Activated T-helper 1 cell treated with anti-CD3 and anti-CD28 coated beads, Interleukin-2, amount 50 U/mL, for 16 hours (primary cell): ENCODE measurements at places on chromosomes 6 and 20.

DNA sequence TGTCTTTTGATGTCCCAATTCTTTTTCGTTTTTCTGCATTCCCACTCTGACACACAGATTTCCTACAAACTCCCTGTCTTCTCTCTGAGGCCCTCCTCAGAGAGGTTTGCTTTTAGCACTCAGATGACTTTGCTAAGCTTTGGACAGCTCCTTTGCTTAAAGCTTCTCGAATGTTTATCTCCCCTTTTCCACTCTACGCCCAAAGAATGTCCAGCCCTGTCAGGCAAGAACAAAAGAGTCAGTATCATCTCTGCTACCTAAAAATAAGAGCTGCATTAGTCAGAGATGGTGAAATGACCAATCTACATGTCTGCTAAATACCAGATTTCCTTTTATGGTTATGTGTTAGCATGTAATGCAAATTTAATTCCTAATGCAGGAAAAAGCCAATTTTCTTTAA is 56.8 kb downstream of the PREP start:
- no peak for DNase-seq

GRCh38 chr20:36128463-36129159 is 25.9 kb upstream of the EPB41L1 start:
- DNase-seq = no peak

- DNase-seq = no peak
These were observed 967.6 kb upstream of the GJE1 start for GRCh38 chr6:141165002-141165665.

GRCh38 chr6:11785774-11786579 is 7.4 kb upstream of the ADTRP start:
- peak; percentile 15 for DNase-seq

DNA sequence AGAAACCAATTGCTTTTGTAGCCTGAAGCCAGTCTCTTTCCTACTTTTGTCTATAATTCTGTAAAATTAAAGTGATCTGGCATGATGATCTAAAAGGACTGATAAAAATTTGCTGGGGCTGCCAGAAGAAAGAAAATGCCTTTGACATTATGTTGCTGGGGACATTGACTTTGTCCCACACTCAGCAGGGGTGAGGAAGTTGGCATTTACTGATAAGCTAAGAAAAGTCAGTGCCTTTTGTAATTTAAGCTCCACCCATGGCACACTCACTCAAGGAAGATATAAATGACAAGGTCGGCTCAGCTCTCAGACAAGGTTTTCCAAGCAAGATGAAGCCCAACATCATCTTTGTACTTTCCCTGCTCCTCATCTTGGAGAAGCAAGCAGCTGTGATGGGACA is at the start of gene SEMG1:
Gene SEMG1, plus strand, starts transcription at position 309 of the 400 bp plus-strand sequence. Its CDS starts 21 bp downstream, at position 330.
- DNase-seq = no peak

- no peak for DNase-seq
These were observed 38.6 kb upstream of the PIM1 start for GRCh38 chr6:37131104-37131959.

DNA sequence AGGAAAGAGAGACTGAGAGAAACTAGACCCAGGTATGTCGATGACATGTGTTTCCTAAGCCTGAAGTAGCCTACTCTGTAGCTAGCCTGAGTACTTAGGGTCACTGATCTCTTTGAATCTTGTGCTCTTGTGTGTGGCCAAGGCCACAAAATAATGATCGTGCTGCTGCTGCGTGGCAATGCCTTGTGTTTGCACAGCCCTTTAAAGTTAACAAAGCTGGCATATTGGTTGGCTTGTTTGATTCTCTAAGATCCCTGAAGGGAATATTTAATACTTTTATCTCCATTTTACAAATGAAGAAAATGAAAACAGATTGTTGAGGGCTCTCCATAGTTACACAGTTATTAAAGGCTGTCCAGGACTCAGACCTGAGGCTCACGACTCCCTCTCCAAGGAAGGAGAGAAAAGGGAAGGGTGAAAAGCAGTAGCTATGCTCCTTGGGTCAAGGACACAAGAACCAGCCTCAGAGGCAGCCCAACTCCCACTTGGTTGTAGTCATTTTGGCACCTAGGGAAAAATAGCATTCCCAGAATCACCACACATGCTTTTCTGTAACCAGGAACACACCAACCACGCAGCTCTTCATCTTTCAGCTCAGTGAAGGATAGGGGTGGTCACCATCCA is 130.7 kb downstream of the LRFN2 start:
- DNase-seq = no peak

GRCh38 chr6:88137915-88138314 is 28.2 kb downstream of the CNR1 start:
- no peak for DNase-seq

DNA sequence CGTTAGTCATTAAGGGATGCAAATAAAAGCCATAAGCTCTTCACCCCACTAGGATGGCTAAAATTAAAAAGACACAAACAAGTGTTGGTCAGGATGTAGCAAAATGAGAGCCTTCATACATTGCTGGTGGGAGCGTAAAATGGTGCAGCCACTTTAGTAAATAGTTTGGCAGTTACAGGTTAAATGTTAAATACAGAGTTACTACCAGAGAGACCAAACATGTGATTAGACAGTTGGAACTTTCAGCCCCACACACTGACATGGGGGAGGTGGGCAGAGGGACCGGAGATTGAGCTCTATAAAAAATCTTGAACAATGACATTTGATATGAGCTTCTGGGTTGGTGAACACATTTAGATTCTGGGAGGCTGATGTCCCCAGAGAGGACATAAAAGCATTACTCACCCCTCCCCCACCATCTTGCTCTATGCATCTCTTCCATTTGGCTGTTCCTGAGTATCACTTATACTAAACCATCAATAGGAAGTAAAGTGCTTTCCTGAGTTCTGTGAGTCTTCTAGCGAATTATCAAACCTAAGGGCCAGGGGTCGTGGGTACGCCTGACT is 20.4 kb upstream of the ZNF318 start:
- no peak for DNase-seq

GRCh38 chr6:134921721-134922261 is 28.1 kb downstream of the ALDH8A1 start:
- no peak for DNase-seq

GRCh38 chr20:32898729-32899128 is 40.0 kb downstream of the EFCAB8 start:
- no peak for DNase-seq

GRCh38 chr6:130900913-130901312 is 73.7 kb downstream of the SMLR1 start:
- no peak for DNase-seq

GRCh38 chr6:158439255-158439654 is 120.6 kb upstream of the TMEM181 start:
- no peak for DNase-seq

DNA sequence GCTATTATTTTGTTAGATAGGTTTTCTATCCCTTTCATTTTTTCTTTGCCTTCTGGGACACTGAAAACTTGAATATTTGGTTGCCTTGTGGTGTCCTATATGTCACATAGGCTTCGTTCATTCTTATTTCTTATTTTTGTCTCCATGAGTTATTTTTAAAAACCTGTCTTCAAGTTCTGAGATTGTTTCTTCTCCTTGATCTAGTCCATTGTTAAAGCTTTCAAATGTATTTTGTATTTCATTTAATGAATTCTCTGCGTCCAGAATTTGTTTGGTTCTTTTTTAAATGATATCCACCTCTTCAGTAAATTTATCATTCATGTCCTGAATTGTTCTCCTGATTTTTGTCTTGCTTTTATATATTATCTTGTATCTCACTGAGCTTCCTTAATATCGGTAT is 243.2 kb upstream of the BMP2 start:
- no peak for DNase-seq

- no peak for DNase-seq
These were observed 654.7 kb upstream of the FLRT3 start for GRCh38 chr20:14992153-14992552.

- DNase-seq = no peak
These were observed 31.7 kb downstream of the GSTA3 start for GRCh38 chr6:52877786-52878185.

GRCh38 chr6:49892280-49892679 is 25.9 kb upstream of the CRISP1 start:
- DNase-seq = no peak

DNA sequence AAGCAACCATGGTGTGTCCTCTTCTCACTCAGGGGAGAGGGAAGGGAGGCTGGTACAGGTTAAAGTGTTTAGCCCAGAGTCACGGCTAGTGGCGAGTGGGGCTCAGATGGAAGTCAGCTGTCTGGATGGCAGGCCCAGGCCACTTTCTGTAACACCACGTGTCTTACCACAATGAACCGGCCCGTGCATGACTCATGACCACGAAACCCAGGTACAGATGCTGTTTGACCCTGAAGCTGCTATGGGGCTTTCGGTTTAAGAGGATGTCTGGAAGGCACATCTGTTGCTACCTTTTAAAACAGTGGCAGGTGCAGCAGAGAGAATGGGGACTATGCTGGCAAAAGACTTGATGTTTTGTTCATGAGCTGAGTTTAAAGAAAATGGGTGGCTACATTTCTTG is 36.5 kb upstream of the MPC1 start:
- DNase-seq = peak; percentile 39

- DNase-seq = no peak
These were observed 5.2 kb downstream of the DDR1 start for GRCh38 chr6:30889496-30889885.

DNA sequence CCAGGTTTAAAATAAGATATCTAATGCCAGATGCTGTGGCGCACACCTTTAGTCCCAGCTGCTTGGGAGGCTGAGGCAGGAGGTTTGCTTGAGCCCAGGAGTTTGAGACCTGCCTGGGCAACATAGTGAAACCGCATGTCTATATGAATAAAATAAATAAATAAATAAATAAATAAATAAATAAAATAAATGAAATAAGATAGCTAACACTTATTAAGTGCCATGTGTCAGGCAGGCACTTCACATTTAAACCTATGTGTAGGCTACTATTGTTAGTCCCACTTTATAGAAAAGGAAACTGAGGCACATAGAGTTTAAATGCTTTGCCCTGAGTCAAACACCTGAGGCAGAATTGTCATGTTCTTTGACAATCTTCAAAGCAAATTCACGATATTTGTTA is 32.9 kb upstream of the RREB1 start:
- DNase-seq = no peak

DNA sequence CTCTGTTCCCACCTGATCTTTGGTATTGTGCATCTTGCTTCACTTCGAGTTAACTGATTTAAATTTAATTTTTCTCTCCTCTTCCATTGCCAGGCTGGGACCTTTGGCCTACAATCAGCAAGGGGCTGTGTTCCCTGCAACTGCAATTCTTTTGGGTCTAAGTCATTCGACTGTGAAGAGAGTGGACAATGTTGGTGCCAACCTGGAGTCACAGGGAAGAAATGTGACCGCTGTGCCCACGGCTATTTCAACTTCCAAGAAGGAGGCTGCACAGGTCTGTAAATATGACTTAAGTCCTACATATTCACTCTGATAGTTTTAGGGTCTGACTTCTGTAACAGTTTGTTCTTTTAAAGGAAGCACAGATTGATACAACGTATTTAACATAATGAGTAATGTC is 412.4 kb downstream of the ARHGAP18 start:
- no peak for DNase-seq

GRCh38 chr20:50592282-50593004 is 82.3 kb downstream of the PTPN1 start:
- DNase-seq = no peak

GRCh38 chr6:76073281-76073680 is 819 bp upstream of the IMPG1 start:
- no peak for DNase-seq

DNA sequence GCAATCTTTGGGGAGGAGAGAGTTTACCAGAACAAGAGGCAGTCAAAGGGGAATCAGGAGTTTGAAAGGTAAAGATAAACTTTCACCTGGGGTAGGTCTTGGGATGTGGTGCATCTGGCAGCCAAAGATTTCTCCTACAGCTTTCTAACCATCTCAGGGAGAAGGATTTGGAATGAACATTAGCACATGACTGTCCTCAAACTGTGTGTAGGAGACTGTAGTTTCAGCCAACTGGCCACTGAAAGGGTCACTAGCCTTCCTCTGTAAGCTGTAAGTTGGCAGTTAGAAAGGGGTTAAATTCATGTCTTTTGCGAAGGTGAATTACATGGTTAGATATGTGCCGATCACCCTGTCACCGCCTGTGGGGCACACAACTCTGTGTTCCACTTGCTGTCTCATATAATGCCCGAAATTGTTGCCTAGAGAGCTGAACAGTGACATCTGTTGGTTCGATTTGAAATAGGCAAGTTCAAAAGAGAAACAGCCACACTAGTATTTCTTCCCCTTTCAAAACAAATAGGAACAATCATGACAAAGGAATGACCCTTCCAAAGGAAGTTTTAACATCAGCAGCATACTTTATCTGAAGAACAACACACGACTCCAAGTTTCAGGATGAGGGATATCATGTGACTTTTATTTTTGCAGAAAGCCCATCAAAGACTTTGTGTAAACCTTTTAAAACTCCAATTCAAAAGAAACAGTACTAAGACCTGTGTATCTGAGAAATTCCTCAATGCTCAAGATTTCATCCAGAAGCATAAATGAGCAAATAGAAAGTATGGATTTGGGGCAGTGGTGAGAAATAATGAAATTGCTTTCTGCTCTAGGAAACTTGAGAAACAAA is 1.1 kb upstream of the OPN5 start:
- peak; percentile 0 for DNase-seq

DNA sequence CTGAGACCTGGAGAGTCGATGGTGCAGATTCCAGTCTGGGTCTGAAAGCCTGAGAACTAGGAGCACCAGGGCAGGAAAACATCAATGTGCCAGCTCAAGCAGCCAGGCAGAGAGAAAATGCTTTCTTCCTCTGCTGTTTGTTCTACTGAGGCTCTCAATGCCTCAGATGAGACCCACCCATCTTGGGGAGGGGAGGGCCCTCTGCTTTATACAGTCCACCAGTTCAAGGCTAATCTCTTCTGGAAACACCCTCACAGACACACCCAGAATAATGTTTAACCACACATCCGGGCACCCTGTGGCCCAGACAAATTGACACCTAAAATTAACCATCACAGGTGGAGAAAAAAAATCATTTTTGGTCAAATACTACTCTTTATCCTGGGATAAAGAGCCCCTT is 89.3 kb upstream of the SLC22A23 start:
- no peak for DNase-seq

GRCh38 chr20:13101276-13101675 is 92.5 kb downstream of the SPTLC3 start:
- DNase-seq = no peak

GRCh38 chr20:25323496-25324246 is 67.0 kb downstream of the ABHD12 start:
- no peak for DNase-seq

DNA sequence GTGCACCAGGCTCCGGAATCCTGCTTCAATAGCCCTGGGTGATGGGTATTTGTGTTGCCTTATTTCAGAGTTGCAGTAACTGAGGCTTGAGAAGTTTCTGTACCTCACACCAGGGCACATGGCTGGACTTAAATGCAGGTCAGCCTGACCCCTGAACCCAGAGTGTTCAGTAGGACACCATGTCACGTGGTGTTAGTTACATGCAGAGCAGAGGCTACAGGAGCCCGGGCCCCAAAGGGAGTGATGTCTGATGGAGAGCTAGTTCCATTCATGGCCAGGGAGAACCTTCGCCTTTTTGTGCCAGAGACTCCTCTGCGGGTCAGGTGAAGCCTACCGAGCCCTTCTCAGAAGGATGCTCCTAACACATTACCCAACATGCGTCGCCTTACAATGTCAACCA is 161.4 kb upstream of the CST7 start:
- DNase-seq = no peak

GRCh38 chr6:120405947-120406346 is 928.3 kb downstream of the TBC1D32 start:
- DNase-seq = no peak

- no peak for DNase-seq
These were observed 30.0 kb upstream of the AKIRIN2 start for GRCh38 chr6:87731818-87732661.

GRCh38 chr20:41738604-41739206 is 120.5 kb upstream of the CHD6 start:
- DNase-seq = no peak

GRCh38 chr6:91667596-91667995 is 1080.7 kb upstream of the MAP3K7 start:
- DNase-seq = no peak
